ENCODE measurements at places on chromosomes 1 and 21.

GRCh38 chr1:227004796-227005195 is 64.7 kb downstream of the COQ8A start:
- no peaks in the 10 kb centered on the region for H3K4me1 ChIP-seq
- no peak overlapping the region for H3K27ac ChIP-seq
- DNase-seq, result no peak
- H3K27me3 ChIP-seq, result no peaks in the 10 kb centered on the region
- no peak overlapping the region for H3K4me3 ChIP-seq

GRCh38 chr1:35833395-35833794 is 25.6 kb downstream of the AGO4 start:
- DNase-seq, result no peak
- H3K4me1 ChIP-seq, result no peaks in the 10 kb centered on the region
- peaks cover 31% of the 10 kb centered on the region for H3K36me3 ChIP-seq
- no peak overlapping the region for H3K4me3 ChIP-seq
- H3K27me3 ChIP-seq, result no peaks in the 10 kb centered on the region
- H3K27ac ChIP-seq, result no peak overlapping the region

DNA sequence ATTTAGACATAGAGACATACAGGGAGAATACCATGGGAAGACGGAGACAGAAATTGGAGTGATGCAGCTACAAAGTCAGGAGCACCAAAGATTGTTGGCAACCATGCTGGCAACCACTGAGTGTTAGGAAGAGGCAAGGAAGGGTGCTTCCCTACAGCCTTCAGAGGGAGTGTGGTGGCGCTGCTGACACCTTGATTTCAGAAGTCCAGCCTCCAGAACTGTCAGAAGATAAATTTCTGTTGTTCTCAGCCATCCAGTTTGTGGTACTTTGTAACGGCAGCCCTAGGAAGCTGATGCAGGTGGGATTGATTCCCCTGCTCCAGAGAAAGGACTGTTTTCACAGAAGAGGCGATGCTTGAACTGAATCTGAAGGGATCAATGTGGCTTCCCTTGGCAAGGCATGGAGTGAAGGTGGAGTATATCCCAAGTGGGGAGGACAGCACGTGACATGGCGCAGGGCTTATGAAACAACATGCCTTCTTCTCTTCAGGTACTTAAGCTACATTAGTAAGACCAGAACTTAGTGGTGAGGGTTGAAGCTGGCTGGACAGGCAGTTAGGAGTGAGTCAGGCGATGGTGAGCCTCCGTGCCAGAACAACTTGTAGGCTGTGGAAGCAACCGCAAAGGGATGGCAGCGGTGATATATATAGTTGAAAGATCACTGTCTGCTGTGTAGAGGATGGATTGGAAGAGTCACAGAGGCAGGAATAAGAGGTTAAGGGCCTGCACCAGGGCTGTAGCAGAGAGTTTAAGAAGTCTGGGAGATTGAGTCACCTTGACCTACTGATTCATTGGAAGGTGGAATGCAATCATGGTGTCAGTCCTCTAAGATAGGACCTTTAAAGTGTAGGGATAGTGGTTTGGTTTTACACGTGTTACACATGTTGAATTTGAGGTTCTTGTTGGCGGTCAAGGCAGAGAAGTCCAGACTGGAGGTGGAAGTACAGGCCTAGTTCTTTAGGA is 2.1 kb downstream of the LEPR start:
- H3K27me3 ChIP-seq, result no peaks in the 10 kb centered on the region
- no peak overlapping the region for H3K27ac ChIP-seq
- no peak for DNase-seq
- H3K4me3 ChIP-seq, result no peak overlapping the region

DNA sequence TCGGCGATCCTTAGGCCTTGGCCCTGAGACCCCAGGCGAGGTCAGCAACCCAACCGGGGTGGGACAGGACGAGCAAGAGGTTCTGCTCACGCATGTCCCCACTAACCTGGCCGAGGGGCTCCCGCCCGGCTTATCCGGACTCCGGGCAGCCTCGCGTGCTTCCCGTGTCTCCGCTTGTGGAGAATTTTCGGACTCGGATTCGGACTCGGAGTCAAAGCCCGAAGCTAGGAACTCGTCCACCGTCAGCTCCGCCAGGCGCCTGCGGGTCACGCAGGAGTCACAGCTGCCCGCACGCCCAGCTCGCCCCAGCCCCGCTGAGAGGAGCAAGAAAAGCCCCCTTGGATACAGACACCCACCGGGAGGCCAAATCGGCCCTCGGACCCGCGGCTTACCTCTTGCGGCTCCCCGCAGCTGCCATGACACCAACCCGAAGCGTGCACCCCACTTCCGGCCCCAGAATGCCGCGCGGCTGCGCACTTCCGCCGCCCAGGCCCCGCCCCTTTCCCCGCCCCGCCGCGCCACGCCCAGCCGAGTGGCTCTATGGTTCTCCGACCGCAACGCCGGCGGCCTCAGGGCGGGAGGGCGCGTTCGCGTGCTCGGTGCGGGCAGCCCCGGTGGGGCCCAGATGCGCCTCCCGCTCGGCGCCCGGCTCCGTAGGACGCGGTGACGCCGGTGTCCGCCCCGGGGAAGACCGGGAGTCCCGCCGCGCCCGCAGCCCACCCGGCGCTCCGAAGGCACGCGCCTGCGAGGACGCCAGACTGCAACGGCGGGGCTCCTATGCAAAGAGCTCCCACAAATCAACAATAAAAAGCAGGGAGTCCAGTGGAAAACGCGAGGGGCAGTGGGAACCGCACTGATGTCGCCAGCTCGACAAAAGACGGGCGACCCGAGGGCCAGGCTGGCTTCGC is at the start of gene NOC2L:
NOC2L (minus strand) TSS at position 434 of the 908 bp plus-strand sequence; CDS start at position 418, 16 bp downstream.
- H3K27ac ChIP-seq, result peak within 1 kb of the TSS; percentile 76
- peaks cover 14% of the 10 kb centered on the region for H3K4me1 ChIP-seq
- H3K27me3 ChIP-seq, result no peaks in the 10 kb centered on the region
- DNase-seq, result peak; percentile 91
- peaks cover 19% of the 10 kb centered on the region for H3K36me3 ChIP-seq

DNA sequence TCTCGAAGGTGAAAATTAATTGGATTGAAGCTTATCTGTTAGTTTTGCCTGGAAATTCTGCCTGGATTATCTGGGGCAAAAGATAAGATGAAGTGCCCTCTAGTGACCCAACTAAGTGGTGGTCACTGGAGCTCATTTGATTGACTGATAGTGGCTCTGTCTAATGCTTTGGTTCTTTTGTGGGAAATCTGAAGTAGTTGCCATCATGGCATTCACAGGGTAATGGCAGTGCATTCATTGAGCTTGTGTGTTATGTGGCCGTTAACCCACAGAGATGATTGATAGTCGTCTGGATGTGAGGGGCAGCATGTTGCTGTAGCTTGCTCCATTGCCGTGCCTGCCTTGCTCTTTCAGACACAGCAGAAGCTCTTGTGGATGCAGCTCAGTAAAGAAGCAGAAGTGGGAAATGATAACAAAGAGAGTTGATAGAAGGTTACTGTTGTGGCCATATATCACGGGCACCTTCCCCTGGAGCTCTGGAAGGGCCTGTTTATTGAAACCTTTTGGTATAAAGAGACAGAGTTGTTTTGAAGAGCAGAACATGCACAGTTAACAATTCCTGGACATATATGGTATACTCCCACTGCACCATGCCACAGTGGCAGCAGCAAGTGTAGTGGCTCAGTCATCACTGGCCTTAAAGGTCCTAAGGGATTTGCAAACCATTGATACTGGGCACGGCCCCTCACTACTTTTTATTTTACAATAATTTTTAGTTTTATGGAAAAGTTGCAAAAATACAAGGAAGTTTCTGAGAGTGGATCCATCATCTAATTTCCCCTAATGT is 42.0 kb downstream of the CXADR start:
- H3K27me3 ChIP-seq, result peaks cover 2% of the 10 kb centered on the region
- no peak overlapping the region for H3K4me3 ChIP-seq
- H3K4me1 ChIP-seq, result no peaks in the 10 kb centered on the region
- no peak for DNase-seq
- H3K27ac ChIP-seq, result no peak overlapping the region
- H3K36me3 ChIP-seq, result no peaks in the 10 kb centered on the region

DNA sequence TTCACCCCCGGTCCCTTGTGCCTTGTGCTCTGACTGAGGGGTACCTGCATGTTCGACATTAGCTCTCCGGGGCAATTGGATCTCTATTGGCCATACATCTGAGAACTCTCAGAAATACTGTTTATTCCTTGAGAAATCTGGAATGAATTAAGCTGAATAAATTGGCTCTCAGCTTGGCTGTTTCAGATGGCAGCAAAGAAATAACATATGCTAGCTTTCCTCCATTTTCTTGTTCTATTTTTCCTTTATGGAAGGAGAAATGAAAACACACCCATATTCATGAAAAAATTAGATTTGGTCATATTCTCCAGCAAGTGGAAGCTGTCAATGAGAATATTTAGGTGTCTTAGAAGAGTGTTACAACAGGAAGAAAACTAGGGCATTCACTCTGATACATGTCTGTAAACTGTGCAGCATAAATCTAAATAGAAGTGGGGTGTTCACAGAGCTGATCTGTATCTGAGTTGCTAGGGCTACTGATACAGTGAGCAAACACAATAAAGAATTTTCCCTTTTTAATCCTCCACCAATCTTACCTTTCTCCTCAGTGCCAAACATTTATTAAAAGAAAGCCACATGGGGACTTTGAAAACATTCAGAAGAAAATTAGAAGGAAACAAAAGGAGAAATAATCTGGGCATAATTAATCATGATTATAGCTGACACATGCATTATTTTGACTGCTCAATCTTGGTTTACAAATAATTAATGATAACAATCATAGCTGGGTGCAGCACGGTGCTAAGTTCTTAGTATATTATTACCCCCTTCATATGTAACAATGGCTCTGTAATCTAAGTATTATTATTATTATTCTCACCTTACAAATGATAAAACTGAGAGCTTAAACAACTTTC is 671.9 kb upstream of the USP24 start:
- no peak overlapping the region for H3K4me3 ChIP-seq
- no peaks in the 10 kb centered on the region for H3K4me1 ChIP-seq
- peaks cover 2% of the 10 kb centered on the region for H3K27me3 ChIP-seq

- H3K27ac ChIP-seq, result no peak overlapping the region
- no peak overlapping the region for H3K4me3 ChIP-seq
- peaks cover 23% of the 10 kb centered on the region for H3K36me3 ChIP-seq
- H3K4me1 ChIP-seq, result peaks cover 3% of the 10 kb centered on the region
- DNase-seq, result no peak
These were observed 6.4 kb downstream of the UTP11 start for GRCh38 chr1:38018864-38019343.

DNA sequence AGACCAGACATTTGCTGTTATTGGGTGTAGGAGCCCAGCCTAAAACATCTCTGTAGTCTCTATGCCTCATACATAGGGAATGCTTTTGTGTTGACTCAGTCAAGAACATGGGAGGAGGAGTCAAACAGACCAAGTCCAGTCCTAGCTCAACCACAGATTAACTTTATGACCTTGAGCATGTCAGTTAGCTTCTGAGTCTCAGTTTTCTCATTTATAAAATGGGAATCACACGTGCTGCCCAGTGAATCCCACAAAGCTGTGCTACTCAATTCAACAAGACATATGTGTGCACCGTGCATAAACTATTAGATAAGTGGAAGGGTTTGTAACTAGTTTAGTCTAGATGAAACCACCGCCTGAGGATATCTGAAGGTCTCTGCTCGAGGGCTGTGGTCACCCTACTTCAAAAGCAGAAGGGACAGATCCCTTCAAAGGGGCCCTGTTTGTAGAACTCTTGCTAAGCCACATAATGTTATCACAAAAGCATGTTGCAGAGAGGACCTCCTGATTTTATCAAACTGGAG is 109.5 kb upstream of the NFIA start:
- peaks cover 17% of the 10 kb centered on the region for H3K27me3 ChIP-seq
- no peak overlapping the region for H3K27ac ChIP-seq
- H3K4me1 ChIP-seq, result no peaks in the 10 kb centered on the region
- no peak overlapping the region for H3K4me3 ChIP-seq

- H3K36me3 ChIP-seq, result peaks cover 3% of the 10 kb centered on the region
- H3K4me3 ChIP-seq, result no peak overlapping the region
- no peak for DNase-seq
- peaks cover 28% of the 10 kb centered on the region for H3K4me1 ChIP-seq
These were observed 14.2 kb downstream of the UCK2 start for GRCh38 chr1:165841582-165842017.

GRCh38 chr1:211653959-211654496 is 21.4 kb downstream of the NEK2 start:
- H3K27me3 ChIP-seq, result peaks cover 2% of the 10 kb centered on the region
- DNase-seq, result no peak
- no peak overlapping the region for H3K4me3 ChIP-seq
- H3K36me3 ChIP-seq, result no peaks in the 10 kb centered on the region
- H3K27ac ChIP-seq, result no peak overlapping the region

DNA sequence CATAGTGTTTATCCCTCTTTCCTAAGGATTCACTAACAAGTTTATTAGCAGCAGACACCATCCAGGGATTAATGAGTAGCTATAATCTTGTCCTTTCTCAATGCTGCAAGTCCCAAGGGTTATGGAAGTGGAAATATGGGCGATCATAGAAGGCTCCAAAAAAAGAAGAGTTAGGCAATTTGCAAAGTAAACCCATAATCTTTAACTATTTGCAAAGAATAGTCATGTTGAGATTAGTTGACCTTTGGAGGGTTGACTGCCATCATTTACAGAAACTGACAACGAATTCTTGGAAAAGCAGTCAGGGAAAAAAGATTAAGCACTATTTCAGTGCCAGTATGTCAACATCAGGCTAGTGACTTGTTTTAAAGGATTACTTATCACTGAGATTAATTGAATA is 169.9 kb downstream of the KCNT2 start:
- H3K4me3 ChIP-seq, result no peak overlapping the region
- DNase-seq, result no peak
- H3K36me3 ChIP-seq, result no peaks in the 10 kb centered on the region
- H3K27ac ChIP-seq, result no peak overlapping the region
- no peaks in the 10 kb centered on the region for H3K4me1 ChIP-seq

DNA sequence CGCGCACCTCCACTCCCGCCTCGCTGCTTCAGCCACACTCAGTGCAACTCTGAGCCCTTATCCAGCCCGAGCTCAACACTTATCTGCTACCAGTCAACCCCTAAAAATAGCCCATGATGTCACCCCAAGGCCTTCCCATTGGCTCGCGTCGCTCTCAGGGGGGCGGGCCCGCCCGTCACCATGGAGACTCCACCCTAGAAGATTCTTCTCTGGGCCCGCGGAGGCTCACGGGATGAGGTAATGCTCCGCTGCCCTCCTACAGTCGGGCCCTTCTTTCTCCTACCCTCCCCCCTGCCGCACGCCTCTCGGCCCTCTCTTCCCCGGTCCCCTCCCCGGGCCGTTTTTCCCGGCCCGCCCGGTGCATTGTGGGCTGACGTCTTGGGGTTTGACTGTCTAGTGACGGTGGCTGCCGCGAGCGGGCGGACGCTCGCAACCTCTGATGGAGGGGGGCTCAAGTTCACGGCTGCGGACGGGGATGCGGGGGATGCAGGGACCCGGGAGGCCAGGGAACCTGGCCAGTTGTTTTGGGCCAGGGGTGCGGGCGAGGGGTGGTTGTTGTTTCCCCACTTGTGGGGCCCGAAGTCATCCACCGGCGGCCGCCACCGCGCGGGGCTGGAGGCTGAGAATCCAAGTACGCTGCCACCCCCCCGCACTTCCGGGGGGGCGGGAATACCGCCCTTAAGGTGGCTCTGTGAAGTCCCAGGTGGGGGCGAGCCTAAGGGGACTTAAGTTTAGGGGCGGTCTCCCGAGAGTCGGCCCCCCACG is at the start of gene JUN:
JUN (minus strand) TSS at position 55 of the 765 bp plus-strand sequence. CDS start 977 bp downstream, outside the sequence.
- H3K4me3 ChIP-seq, result peak within 1 kb of the TSS; percentile 78
- H3K36me3 ChIP-seq, result peaks cover 16% of the 10 kb centered on the region
- DNase-seq, result peak; percentile 99
- H3K27me3 ChIP-seq, result no peaks in the 10 kb centered on the region

- peaks cover 13% of the 10 kb centered on the region for H3K27me3 ChIP-seq
- H3K36me3 ChIP-seq, result no peaks in the 10 kb centered on the region
- DNase-seq, result no peak
- no peak overlapping the region for H3K4me3 ChIP-seq
These were observed 322.0 kb downstream of the CAMTA1 start for GRCh38 chr1:7107109-7107830.

GRCh38 chr1:33872275-33872674 is 8.4 kb downstream of the HMGB4 start:
- peaks cover 6% of the 10 kb centered on the region for H3K27me3 ChIP-seq
- H3K36me3 ChIP-seq, result no peaks in the 10 kb centered on the region
- H3K4me3 ChIP-seq, result no peak overlapping the region
- no peak for DNase-seq

All from memory B cell (primary cell).